Glomerular endothelial cell (primary cell): ENCODE measurements at places on chromosomes 3 and 15. TPM values are rescaled to one million over a fixed set of nuclear protein-coding genes. Genes with fewer than 3 reads are reported as not detected.

SEMA6D gene
- 2.7 and 5.6 TPM in 2 replicates for total RNA-seq

NEK10 gene
- total RNA-seq, result 3.4 and 8.5 TPM in 2 replicates

ARPP21 gene
- total RNA-seq, result not detected in 2 replicates

DUOXA2 gene
- not detected in 2 replicates for total RNA-seq

DNA sequence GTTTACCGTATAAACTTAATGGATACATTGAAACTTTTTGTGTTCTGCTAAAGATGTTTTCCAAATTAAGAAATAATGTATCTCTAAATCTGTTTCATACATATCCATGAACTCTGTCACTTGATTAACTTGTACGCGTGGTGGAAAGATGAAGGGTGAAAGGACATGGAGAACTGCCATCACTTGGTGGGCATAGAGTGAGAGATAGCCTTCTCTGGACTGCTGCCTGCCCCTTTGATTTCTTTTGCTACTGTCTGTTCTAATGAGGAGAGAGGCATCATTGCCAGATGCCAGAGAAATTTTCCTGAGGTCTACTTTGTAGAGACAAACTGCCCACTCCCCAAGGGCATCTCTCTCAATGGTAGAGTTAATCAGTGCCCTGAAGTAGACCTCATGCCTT is 120.5 kb downstream of the SLMAP start:
- no peak for DNase-seq

GRCh38 chr15:35383506-35383905 is 162.5 kb downstream of the DPH6 start:
- no peak for DNase-seq

- no peak for DNase-seq
Measured at GRCh38 chr3:45473841-45474240, 85.5 kb downstream of the LARS2 start.
